ENCODE measurements at places on chromosomes 3 and 15. TPM values are rescaled to one million over a fixed set of nuclear protein-coding genes. Genes with fewer than 3 reads are reported as not detected.

SKOR1 gene
- 0.02 TPM for total RNA-seq

INKA1 gene
- 2.0 TPM for total RNA-seq

EFCAB12 gene
- 0.82 TPM for total RNA-seq

GRIP2 gene
- total RNA-seq, result 0.97 TPM

SH3BP5 gene
- 20.1 TPM for total RNA-seq

SCAANT1 gene
- not detected for total RNA-seq
